ENCODE measurements at places on chromosomes 6 and 20.
A peak's percentile ranks its signal among the peaks of the same experiment; 100 is the strongest.

GRCh38 chr6:4916954-4917561, 86.8 kb downstream of the RPP40 start:
- DNase-seq, result no peak

- peak; percentile 60 for DNase-seq
Observed at GRCh38 chr20:17895641-17896171, 72.9 kb downstream of the SNX5 start.

DNA sequence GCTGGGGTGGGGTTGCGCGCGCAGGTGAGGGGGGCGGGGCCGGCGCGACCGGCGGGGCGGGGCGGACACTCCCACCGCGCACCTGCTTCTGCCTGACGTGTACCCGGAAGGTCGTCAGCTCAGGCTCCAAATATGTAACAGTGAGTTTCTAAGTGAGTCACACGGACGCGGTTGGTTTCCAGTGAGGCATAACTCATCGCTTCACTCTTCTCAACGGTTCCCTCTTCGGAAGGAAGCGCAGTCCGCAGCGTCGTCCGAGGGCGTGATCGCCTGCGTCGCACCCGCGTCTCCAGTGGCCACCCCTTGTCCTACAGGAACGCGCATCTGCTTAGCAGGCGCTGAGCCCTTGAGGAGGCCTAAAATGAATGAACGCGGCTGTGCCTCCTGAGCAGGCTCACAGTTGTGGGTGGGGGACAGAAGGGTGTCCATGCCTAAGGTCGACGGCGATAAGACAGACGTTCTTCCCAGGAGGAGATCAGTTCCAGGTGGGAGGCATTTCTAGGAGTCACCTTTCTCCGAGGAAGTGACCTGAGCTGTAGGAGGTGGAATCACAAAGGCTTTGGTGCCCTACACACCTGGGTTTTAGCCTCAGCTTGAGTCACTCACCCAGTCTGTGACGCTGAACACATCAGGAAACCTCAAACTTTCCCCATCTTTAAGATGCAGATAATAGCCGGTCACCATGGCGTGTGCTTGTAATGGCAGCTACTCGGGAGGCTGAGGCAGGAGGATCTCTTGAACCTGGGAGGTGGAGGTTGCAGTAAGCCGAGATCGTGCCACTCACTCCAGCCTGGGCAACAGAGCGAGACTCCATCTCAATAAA, 50.9 kb upstream of the EZR start:
- DNase-seq, result peak; percentile 71

DNA sequence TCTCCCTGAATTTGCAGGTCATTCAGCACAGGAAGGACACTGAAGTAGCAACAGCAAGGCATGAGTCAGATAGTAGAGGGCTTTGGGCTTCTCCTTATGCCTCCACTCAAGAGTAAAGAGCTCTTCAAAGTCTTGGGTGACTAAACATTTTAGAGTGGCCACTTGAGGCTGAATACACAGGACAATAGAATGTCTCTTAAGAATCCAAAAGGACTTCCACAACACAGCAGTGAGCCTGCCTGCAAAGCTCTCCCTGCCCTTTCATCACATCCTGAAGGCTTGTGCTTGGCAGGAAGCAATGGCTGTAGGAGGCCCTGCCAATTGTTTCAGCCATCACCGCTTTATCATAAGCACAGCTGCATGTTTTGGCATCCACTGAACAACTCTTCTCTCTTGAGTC, 36.8 kb downstream of the FOXQ1 start:
- peak; percentile 97 for DNase-seq

DNA sequence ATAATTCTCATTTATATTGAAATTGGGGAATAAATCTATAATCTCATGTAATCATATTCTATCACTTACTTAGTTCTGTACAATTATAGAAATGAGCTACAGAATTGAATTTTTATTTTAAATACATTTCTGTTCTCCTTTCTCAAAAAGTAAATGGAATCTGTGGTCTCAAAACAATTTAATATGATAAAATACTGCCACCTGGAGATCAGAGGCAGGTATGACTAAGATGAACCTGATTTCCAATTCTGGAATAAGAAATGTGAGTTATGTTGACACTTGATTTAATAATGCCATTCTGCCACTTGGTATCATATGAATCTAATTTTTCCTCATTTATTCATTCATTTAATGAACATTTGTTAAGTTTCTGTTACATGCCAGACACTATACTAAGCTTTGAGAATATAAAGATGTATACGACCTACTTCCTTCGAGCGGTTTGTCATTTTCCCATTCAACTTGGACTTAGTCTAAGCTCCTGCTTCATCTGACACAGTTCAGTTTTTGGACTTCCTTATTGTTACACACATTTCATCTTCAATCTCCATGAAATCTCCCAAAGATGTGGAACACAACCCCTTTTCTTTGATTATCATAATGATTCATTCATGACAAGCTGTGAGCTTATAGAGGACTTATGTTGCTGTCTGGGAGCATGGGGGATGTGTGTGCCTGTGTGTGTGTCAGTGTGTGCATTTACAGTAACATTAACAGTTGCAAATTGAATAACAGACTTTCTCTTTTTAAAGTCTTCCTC, 7.5 kb upstream of the CCDC28A start:
- DNase-seq, result peak; percentile 68

Measured in fibroblast of the aortic adventitia (primary cell).